ENCODE measurements at places on chromosomes 12 and 14.

GRCh38 chr12:18799561-18799960, 61.6 kb downstream of the CAPZA3 start:
- no peak for DNase-seq

- no peak for DNase-seq
Measured at GRCh38 chr14:49975799-49976198, 82.9 kb downstream of the ARF6 start.

- no peak for DNase-seq
Measured at GRCh38 chr12:54054742-54055194, 1.1 kb downstream of the HOXC4 start.

DNA sequence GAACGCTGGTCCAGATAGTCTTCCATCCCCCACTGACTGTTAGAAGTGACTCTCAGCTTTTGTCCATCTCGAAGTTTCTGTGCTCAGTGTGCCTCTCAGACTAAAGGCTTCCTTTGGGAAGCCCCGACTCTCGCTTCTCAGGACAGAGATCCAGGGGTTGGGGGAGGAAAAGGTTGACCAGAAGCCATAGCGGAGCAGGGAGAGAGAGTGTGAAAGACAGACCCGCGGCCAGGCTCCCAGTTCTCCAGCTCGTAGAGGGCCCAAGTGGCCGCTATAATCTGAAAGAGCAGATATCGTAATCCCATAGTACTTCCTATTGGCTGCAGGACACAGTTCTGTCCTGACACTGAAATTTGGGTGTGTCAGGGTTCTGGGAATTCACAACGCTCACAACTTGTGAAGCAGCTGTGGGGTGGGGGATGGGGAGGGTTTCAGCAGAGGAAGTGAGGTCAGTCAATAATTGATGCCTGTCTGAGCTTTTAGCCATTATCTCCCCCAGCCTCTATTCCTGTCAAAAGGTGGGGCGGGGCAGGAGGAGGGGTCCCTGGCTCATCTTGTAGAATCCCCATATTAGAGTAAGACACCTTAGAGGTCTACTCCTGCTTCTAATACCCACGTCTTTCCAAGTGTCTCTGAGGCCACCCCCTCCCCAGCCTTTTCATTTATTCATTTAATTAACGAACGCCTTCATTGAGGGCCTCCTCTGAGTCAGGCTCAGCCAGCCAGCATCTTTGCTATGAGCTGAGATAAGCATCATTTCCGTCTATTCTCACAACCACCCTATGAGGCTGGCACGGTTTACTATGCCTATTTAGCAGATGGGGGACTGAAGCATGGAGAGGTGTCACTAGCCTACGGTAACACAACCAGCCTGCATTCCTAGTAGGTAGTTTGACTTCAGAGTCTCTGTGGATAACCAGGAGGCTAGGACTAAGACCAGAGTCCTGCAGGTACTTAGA, 1.6 kb upstream of the ACVRL1 start:
- no peak for DNase-seq

DNA sequence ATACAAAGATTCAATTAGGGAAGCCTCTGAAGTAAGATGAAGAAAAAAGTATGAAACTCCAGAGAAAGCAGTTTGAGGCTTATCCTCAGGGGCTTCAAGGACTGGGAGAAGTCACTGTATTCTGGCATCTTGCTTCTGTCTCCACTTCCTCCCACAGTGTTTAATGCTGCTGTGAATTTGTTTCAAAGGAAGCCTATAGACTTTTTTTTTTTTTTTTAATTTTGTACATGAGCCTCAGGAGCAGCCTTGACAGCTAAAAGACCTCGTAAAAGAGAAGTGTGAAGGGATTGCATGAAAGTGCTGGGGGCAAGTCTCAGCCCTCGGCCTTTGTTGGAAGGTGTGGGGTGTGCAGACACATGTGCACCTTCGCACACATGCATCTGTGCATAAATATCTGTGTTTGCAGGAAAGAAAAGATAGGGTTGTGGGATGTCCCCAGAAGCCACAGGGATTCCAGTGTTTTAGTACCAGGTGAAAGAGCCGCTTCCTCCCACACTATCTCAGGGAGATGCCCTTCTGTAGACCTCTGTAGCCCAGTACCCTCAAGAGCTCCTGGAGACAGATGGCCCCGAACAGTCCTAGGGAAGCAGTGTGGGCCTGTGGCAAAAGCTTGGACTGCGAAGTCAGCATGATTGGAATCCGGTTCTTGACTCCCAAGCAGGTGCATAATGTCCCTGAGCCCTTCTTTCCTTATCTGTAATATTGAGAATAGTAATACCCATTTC, 193.5 kb upstream of the BCL2L14 start:
- DNase-seq, result no peak

- no peak for DNase-seq
Measured at GRCh38 chr12:109288571-109288970, 20.5 kb downstream of the FOXN4 start.

DNA sequence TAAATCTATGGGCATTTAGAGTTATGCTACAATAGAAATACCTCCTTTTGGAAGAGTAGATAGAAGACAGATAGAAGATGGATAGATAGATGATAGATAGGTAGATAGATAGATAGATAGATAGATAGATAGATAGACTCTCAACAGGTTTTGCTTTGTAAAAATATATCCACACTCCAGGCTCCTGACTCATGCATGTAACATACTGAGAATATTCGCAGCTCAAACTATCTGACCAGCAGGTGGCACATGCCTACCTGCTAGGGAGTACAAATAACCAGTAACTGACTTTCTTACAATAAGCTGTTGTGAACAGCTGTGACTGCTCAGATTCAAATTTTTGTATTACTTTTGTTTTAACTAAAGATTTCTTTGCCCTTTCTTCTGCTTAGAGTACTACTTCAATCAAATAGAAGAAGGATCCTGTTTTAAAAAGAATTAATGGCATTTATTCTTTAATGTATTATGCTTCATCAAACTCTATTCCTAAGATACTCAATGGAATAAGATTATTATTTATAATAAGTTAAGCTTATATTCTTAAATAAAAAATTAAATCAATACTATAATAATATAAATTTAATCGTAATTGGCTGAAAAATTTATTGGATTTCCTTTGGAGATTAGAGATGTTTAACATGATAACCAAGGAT, 15.8 kb upstream of the CPNE8 start:
- DNase-seq, result peak; percentile 24

GRCh38 chr14:36217732-36218131, 41.2 kb upstream of the PTCSC3 start:
- no peak for DNase-seq

DNA sequence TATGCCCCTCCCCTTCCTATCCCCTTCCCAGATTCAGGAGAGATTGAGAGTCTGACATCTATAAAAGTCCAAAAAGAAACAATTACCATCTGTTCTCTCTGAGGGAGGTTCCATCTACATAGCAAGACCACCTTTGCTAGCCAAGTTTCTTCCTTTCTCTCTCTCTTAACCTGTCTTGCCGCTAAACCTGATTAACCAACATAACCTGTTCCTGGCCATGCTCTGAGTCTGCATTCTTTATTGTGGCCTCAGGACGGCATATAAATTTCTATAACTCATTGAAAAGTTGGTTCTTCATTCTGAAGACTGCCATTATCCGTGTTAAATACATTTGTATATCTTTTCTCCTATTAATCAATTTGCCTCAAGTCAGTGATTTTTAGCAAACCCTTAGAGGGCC, 594.0 kb downstream of the KCNH5 start:
- no peak for DNase-seq

DNA sequence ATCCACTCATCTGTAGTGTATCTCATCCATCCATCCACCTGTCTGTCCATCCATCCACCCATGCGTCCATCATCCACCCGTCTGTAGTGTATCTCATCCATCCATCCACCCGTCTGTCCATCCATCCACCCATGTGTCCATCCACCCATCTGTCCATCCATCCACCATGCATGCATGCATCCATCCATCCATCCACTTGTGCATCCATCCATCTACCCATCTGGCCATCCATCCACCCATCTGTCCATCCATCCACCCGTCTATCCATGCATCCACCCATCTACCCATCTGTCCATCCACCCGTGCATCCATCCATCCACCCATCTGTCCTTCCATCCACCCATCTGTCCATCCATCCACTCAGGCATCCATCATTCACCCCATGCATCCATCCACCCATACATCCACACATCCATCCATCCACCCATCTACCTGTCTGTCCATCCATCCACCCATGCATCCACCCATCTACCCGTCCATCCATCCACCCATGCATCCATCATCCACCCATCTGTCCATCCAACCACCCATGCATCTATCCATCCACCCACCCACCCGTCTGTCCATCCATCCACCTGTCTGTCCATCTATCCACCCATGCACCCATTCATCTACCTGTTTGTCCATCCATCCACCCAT, 28.5 kb downstream of the FBRSL1 start:
- no peak for DNase-seq
